ENCODE measurements at places on chromosomes 2 and 18.

- no peak for DNase-seq
These were observed 115.6 kb downstream of the SCN3A start for GRCh38 chr2:165087933-165088901.

- DNase-seq: no peak
These were observed 95.7 kb downstream of the BCL2 start for GRCh38 chr18:63223837-63224236.

DNA sequence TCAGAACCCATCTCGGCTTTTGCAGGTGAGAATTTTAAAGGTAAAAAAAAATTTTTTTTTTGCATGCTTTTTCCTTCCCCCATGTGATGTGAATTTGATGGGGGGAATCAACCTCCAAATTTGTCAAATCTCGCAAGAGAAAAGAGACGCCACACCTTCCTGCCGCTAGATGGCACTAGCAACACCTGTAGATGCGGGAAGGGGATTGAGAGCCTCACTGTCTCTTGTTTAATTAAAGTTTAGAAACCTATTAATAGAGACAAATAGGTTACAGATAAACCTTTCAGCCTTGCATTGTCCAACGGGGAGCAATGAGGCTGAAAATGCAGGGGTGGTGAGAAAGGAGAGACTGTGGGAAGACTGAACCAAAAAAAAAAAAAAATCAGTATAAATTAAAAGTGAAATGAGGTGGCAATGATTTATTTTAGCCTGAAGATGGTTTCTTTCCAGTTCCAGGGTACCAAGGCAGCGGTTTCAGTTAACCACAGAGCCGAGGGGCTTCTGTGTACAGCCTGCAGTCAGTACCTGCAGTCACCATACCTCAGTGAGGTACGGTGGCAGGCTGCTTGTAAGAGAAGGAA lies 84.6 kb downstream of the NRP2 start:
- peak; percentile 67 for DNase-seq

DNA sequence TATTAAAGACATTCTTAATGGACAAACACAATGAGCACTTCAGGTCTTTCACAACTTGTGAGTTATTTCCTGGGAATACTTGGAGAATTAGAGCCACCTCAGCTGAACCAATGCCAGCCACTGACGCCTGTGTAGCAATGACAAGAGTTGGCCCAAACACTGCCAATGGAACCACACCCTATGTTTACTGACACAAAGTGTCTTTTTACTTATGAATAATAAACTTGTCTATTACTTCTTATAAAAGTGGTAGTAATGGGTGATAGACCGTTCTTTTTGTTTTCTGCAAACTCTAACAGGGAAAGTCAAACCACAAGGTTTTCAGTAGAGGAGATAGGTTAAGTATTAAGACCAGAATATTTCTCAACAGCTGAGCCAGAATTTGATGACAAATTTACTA lies 12.5 kb upstream of the CHAC2 start:
- DNase-seq: no peak
